ENCODE measurements at places on chromosomes 4 and X. TPM values are rescaled to one million over a fixed set of nuclear protein-coding genes. Genes with fewer than 3 reads are reported as not detected.

Gene UGT2A1
- total RNA-seq = not detected

Gene PPARGC1A
- total RNA-seq = 4.5 TPM

Gene UGT2B11
- not detected for total RNA-seq

Gene ARMCX2
- 34.6 TPM for total RNA-seq

Gene MAGEE2
- 0.36 TPM for total RNA-seq

Gene TRAPPC11
- total RNA-seq = 47.6 TPM

Gene AKAP17A
- total RNA-seq = 45.1 TPM

Gene UNC5C
- total RNA-seq = 1.1 TPM

Gene CXCL8
- 3.4 TPM for total RNA-seq

Gene ITM2A
- total RNA-seq = 21.6 TPM

Gene RASGEF1B
- 11.4 TPM for total RNA-seq

Gene XAGE1B
- not detected for total RNA-seq

Gene ZAR1
- total RNA-seq = not detected

Gene GPR173
- 5.6 TPM for total RNA-seq

Data from sigmoid colon (tissue), 7 donors.